Stimulated activated CD4-positive, alpha-beta T cell treated with anti-CD3 and anti-CD28 coated beads, Interleukin-1b, Interleukin-23, amount 100 ng/mL, for 1 hour (primary cell): ENCODE measurements at places on chromosomes 16 and 17.

- DNase-seq, result no peak
Measured at GRCh38 chr17:15657868-15658267, 26.2 kb downstream of the TRIM16 start.

- no peak for DNase-seq
Measured at GRCh38 chr17:81471818-81472456, 40.7 kb downstream of the ACTG1 start.

DNA sequence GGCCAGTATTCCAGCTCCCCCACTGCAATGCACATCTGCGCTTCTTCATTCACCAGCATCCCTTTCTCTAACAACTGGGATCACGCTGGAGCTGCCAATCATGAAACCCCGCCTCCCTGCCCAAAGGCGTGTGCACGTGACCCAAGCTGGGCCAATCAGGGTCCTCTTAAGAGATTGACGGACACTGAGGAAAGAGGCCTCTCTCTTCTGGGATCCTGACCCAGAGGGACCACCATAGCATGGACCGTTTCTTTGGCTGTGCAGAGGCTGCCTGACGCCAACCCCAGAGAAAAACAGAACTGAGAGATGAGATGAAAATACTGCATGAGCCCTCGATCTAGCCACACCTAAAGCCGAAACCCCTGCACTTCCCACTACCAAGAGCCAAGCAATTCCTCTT lies 32.0 kb downstream of the COTL1 start:
- DNase-seq, result no peak

DNA sequence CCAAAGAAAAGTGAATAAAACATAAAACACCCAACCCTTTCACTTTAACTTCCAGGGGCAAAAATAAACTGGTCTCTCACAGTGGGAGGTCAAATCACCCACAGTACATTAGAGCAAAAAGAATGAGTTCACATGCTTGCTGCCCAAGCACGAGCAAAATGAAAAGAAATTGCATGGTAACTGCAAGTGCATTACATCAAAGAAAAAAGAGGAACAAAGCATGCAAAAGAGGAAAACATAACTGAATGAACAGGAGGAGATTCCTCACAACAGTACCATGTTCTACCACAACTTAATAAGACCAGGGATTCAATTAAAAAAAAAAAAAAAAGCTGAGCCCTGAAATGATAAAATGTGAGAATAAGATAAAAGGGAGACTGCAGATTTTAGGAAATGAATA lies 12.3 kb downstream of the DNAH2 start:
- DNase-seq, result no peak

GRCh38 chr17:33438139-33438538 lies 145.0 kb upstream of the ASIC2 start:
- no peak for DNase-seq

DNA sequence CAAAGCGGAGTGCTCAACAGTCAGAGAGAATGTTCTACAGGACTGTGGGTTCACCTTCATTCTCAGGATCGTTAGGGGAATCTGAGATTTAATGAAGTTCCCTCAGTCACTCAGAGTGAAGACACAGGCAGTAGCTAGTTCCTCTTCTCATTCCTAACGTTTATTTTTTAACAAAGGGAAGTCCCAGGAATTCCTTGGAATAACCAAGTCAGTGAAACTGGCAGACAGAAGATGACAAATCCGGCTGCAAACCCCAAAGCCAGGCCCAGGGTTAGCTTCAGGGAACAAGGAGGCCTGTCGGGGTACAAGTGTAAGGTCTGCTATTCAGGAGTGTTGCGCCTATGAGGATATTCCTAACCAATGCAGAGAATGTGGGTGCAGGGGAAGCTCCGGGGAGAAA lies 42.0 kb downstream of the COTL1 start:
- DNase-seq, result no peak

DNA sequence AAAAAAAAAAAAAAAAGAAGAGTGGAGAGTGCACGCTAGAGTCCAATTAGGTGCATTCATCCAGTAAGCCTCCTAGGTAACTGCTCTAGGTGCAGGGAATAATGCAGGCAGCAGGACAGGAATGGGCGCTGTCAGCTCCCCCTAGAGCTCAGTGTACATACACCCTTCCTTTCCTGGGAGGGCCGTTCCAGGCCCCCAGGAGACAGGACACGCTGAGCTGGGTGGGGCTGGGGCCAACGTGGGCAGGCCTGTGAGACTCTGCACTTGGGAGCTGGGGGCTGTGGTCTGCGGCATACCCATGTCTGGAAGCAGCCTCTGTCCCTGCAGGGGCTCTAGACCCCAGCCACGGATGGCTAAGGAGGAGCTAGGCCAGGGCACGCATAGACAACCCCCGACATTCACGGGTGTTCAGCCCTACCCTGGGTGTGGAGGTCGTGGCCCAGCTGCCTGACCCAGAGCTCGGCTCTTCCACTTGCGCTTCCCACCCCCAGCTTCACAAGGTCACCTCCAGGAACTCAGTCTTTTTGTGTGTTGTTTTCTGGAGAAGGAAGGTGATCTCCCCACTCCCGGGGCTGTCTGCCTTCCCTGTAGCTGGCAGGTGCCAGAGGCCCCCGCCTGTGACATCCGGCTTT lies 1.0 kb upstream of the ANTKMT start:
- no peak for DNase-seq

GRCh38 chr17:9270921-9271320 lies 249.6 kb downstream of the NTN1 start:
- DNase-seq, result no peak

- DNase-seq, result no peak
Measured at GRCh38 chr17:7873051-7873450, 15.2 kb downstream of the CYB5D1 start.

DNA sequence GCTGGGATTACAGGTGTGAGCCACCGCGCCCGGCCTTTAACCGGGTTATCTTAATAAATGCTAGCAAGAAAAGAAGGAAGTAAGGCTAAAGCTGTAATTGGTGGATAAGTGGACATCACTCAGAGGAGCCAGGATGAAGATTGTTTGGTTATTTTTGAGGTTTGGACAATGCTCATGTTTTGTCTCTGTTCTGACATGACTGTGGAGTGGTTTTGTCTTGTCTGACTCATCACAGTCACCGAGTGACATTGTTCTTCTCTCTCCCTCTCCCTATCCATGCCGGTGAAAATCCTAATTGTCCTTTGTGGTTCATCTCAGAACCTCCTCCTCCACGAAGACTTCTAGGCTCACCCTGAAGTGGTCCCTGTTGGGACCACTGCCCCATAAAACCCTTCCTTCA lies 23.5 kb upstream of the GRIN2A start:
- no peak for DNase-seq

- DNase-seq, result no peak
Measured at GRCh38 chr17:70808596-70808995, 639.3 kb downstream of the KCNJ2 start.

DNA sequence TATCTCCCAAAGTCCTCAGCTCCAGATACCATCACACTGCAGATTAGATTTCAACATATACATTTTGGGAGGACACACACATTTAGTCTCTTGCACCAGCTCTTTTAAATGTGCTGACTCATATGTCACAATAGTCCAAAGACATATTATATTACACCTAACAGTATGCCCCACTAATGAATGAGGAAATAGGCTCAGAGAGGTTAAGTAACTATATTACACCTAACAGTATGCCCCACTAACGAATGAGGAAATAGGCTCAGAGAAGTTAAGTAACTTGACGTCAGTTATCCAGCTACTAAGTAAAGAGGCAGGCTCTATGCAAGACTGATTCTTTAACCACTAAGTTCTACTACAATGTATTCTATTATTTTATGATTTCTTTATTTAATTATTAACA lies 9.7 kb downstream of the IRX6 start:
- no peak for DNase-seq

DNA sequence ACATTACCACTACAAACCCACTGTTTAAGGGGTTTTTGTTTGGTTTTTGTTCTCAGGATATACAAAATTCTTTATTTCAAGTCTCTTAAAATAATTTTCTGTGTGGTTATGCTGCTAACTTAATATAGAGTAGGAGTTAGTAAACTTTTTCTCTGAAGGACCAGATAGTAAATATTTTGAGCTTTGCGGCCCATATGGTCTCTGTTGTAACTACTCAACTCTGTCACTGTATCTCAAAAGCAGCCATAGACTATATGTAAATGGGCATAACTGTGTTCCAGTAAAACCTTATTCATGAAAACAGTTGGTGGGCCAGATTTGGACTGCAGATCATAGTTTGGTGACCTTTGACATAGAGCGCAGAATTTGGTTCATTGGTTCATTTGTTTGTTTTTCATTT lies 7.2 kb downstream of the TANGO6 start:
- DNase-seq, result no peak

GRCh38 chr16:49431591-49432290 lies 58.1 kb downstream of the C16orf78 start:
- DNase-seq, result no peak

- no peak for DNase-seq
Measured at GRCh38 chr17:33680472-33680871, 387.4 kb upstream of the ASIC2 start.

DNA sequence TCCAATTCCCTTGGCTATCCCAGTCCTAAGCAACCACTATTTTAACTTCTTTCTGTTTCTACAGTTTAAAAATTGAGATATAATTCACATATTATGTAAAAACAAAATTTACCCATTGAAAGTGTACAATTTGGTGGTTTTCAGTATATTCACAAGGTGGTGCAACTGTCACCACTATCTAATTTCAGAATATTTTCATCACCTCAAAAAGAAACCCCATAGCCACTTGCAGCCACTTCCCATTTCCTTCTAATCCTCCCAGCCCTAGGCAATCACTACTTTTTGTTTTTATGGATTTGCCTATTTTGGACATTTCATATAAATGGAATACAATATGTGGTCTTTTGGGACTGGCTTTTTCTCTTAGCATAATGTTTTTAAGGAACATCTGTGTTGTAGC lies 36.1 kb upstream of the NACA2 start:
- no peak for DNase-seq

DNA sequence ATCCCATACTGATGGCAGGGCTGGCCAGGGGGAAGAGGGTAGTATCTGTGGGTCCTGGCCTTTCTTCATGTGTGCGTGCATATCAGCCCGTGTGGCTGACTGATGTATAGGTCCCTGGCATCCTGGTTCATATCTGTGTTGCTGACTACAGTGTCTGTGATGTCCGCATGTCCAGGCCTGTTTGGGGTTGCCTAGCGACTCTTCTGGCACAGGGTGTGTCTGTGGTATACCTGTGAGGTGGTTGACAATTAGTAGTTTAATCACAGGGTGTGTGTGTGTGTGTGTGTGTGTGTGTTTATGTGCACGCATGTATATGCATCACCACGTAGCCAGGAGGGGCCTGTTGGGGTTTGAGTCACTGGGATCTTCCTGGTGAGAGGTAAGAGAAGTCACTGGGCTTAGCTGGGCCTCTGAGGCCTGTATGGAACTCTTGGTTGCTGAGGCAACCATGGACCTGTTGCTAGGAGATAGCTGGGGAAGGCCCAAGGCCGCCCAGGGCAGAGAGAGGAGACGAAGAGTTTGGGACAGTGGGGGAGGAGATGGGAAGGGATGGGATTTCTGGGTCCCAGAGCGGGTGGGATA lies 603 bp upstream of the TMEM95 start:
- DNase-seq, result no peak

- DNase-seq, result no peak
Measured at GRCh38 chr16:543301-544164, 16.0 kb downstream of the CAPN15 start.

- no peak for DNase-seq
Measured at GRCh38 chr16:71837150-71837549, 8.6 kb upstream of the ATXN1L start.

DNA sequence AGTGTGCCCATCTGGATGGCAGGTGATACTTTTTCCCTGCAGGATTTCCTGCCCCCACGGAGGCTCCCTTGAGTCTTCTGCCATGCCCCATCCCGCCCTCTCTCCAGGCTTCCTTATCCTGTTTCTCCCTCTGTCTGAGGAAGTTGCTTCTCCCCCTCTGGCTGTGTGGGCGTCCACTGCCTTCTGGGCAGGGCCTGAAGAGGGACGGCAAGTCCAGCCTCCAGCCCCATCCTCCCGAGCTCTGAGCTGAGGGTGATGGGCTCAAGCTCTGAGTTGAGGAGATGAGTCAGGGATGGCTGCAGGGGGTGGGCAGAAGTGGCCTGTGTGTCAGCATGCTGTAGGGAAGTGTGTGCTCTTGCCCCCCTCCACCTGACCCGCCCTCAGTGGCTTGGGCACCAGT lies 14.2 kb upstream of the RAP1GAP2 start:
- no peak for DNase-seq

DNA sequence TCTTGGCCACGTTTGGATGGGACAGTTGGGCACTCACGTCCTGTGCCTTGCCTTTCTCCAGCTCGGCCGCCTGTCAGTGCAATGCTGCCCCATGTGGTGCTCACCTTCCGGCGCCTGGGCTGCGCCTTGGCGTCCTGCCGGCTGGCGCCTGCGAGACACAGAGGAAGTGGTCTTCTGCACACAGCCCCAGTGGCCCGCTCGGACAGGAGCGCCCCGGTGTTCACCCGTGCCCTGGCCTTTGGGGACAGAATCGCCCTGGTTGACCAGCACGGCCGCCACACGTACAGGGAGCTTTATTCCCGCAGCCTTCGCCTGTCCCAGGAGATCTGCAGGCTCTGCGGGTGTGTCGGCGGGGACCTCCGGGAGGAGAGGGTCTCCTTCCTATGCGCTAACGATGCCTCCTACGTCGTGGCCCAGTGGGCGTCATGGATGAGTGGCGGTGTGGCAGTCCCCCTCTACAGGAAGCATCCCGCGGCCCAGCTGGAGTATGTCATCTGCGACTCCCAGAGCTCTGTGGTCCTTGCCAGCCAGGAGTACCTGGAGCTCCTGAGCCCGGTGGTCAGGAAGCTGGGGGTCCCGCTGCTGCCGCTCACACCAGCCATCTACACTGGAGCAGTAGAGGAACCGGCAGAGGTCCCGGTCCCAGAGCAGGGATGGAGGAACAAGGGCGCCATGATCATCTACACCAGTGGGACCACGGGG lies 7.1 kb downstream of the ACSF3 start:
- no peak for DNase-seq

- no peak for DNase-seq
Measured at GRCh38 chr16:86403085-86403484, 107.2 kb upstream of the FOXF1 start.
